AG04449 (cell line): ENCODE measurements at places on chromosomes 5 and 9.
A peak's percentile ranks its signal among the peaks of the same experiment; 100 is the strongest.

DNA sequence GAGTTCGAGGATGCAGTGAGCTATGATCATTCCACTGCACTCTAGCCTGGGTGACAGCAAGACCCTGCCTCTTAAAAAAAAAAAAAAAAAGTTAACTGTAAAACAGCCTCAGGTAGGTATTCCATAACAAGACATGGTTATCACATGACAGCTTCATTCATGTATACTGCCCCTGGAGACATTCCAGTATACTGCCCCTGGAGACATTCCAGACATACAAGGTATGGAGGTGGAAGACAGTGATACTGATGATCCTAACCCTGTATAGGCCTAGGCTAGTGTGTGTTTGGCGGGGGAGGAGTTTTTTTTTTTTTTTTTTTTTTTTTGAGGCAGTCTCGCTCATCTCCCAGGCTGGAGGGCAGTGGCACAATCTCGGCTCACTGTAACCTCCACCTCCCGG, 105.5 kb downstream of the RICTOR start:
- DNase-seq = no peak

DNA sequence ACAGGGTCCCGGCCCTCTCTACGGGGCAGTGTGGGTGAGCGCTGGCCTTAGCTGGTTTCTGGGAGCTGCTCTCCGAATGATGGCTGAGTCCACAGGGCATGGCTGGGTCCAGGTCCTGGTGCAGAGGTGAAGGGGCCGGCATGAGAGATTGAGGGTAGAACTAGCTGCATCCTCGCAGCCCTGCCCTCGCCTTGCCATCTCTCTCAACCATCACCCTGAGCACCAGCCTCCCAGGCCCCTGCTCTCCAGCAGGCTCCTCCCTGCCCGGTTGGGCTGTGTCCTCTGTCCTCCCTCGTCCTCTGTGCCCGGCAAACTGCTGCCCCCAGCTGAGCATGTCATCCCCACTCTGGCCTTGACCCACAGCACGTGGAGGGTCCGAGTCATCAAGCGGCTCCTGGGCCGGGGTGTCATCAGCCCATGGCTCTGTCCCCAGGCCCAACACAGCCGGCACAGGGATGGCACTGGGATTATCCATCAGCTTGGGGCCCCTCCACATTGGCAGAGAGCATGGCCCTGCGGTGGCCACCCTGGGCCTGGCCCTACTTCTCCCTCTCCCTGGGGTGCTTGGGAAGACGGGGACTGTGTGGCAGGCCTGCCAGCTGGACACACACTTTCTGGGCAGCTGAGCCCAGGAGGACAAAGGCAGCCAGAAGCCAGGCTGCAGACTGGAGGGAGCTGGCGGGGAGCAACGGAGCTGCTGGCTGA, 8.4 kb downstream of the FLT4 start:
- no peak for DNase-seq

DNA sequence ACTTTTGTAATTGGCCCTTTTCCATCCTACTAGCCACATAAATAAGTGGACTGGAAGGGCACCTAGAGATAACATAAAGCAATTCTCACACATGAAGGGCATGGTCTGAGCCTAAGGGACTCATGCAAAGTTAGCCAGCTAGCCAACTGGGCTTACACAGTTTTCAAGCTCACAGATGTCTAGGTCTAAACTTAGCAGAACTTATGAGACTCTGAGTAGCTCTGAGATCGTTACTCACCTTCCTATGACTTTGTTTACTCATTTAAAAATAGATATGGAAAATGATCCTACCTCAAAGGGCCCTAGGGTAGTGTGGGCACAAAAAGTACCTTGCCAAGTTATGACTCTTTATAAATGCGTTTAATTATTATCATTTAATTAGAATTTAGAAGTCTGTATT, 410.4 kb upstream of the MPDZ start:
- DNase-seq = no peak

GRCh38 chr5:82364497-82364896, 86.3 kb upstream of the RPS23 start:
- DNase-seq = peak; percentile 34

- DNase-seq = no peak
Measured at GRCh38 chr5:35246900-35247647, 16.8 kb upstream of the PRLR start.

- DNase-seq = no peak
Measured at GRCh38 chr5:162638849-162639248, 571.3 kb downstream of the GABRG2 start.

DNA sequence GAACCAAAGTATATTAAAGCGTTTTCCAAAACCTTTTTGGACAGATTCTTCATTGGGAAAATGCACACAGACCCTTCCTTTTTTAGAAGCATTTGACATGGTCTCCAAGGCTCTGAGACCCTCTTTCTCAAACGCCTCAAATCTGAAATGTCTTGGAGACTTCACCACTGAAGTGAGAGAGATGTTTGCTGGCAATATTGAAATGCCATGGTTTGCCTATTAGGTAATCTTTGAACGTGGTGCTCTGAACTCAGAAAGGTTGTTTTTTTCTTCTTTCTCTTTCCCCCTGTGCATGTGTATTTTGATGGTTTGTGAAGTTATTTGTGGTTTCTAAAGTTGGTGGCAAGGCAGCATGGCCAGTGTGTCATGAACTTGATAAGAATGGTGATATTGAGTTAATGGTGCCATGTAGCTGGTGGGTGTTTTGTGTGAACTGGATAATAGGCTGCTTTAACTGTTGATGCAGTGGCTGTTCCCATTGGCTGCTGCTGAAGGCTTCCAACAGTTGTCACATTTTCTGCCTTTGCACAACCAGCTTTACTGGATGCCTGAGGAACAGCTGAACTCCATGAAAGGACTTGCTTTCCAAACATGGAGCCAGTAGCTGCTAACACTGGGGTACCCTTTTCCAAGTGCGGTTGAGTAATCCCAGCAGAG, 1.7 kb downstream of the PALM2AKAP2 start:
- no peak for DNase-seq

GRCh38 chr5:107661038-107661649, 9.6 kb downstream of the EFNA5 start:
- DNase-seq = no peak

DNA sequence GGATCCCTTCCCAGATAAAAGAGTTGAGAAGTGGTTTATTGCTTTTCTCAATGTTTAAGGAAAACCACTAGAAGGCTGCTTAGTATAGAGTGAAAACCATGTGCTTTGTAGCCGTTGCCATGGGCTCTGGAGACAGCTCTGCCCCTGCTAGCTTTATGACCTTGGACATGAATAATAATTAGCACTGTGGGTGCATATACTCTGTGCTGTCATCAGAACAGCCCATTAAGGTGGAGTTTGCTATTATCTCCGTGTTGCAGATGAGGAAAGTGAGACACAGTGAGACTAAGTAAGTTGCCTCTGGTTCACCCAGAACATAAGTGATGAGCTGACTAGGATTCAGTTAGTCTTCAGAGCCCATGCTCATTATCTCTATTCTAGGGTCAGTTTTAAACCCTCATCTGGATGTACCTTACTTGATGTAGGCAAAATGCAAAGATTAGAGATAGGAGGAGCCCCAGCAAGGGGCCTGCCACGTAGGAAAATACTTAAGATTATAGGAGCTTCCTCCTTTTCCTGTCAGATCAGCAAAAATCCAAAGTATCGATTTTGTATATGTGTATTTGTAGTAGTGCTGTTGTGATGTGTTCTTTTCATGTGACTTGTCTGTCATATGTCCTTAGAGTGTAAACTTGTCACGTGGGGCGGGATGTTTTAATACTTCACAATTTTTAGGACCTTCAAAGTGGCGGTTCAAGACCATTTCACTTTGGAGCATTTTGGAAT, 102.5 kb downstream of the TLE4 start:
- DNase-seq = no peak

DNA sequence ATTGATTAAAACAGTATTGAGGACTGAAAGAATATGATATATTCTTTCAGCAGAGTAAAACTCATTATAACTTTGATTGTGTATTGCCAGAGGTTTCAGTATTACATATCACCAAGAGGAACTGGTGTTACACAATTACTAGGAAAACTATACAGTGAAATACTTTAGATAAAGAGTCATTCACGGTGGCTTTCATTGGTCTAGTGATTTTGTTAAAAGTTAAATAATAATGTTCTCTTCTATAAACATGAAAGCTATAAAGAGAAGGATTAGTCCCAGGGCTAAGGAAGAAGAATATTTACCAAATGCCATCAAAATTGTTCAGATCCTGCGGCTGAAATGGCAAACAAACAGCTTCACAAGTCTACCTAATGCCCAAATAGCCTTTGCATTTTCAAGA, 306.2 kb downstream of the SEMA5A start:
- no peak for DNase-seq

- DNase-seq = no peak
Measured at GRCh38 chr5:124581738-124582560, 164.5 kb downstream of the ZNF608 start.

DNA sequence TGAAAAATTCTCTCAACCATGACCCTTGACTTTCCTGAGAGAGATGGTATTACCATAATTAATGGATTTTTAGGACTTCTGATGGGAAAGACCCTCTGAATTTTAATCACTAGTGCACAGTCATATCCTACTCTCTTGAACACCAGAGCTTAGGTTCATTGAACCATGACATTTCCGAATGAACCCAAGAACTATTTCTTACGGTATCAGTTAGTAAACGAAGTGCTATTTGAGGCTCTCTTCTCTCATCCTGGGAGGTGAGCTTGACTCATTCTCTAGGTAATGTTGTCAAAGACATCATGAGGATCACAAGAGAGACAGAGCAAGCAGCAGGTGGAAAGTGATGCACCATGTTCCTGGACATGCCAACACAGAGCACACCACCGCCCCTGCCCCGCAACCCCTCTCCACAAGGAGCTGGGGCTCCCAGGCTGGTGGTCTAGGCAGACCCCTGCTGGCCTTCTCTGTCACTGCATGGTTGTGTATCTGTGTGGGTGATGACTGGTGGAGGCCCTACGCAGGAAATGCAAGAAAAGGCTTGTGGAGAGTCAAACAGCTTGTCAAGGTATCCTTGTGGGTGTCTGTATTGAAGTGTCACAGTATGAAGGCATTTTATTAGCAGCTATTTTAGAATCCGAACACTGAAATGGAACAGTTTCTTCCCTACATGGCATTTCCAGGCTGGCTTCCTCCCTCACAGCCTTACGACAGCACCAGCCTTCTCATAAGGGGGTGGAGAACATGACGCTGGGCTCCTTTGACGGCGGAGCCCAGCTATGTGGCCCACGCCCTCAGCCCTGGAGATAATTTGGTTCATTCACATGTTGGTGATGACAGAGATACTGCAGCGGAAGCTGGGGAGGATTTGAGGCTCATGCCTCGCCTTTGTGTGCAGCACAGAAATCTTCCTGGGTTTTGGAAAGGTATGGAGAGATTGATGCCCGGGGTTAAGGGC, 297.6 kb downstream of the NTRK2 start:
- DNase-seq = no peak

DNA sequence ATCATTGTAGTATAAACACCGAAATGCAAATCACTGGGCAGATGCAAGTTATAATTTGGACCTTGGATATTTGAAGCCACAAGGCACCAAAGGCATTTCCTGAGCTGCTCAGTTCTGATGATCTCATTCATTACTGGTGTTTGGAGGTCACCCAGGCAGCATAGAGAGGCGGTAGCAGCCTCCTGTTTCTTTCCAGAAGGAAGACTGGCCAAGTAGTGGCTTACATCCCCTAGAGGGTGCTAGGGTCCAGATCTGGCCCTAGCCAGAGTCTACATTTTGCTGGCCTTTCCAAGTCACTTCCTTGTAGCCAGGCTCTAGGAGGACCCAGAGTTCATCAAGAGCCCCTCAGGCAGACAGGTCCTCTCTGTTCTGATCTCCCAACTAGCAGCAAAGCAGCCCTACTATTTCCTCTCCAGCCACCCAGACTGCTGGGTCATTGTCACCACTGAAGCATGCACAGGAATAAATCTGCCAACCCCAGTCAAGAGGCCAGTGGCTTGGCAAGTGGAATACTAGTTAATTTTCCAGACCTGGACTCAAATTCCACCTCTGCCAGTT, 33.4 kb upstream of the TTC1 start:
- peak; percentile 88 for DNase-seq

- DNase-seq = no peak
Measured at GRCh38 chr9:120937127-120937526, 10.5 kb upstream of the TRAF1 start.

- no peak for DNase-seq
Measured at GRCh38 chr9:34633851-34634550, 3.6 kb downstream of the SIGMAR1 start.

DNA sequence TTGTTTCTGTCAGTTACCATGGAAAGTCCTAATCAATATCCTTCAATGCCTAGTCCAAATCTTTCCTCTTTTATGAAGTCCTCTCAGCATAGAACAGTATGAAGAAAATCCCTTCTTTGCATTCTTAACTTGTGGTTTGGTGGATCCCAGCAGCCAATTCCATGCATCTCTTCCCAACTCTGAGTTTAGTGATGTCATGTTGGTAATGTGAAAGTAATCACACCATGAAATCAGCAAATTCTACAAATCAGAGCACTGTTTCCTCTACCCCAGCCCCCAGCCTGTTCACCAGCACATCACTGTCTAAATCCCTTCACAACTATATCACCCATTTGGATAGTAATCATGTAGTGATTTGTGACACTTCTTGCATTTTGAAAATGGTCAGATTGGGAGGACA, 4.7 kb upstream of the C1QTNF2 start:
- peak; percentile 28 for DNase-seq

DNA sequence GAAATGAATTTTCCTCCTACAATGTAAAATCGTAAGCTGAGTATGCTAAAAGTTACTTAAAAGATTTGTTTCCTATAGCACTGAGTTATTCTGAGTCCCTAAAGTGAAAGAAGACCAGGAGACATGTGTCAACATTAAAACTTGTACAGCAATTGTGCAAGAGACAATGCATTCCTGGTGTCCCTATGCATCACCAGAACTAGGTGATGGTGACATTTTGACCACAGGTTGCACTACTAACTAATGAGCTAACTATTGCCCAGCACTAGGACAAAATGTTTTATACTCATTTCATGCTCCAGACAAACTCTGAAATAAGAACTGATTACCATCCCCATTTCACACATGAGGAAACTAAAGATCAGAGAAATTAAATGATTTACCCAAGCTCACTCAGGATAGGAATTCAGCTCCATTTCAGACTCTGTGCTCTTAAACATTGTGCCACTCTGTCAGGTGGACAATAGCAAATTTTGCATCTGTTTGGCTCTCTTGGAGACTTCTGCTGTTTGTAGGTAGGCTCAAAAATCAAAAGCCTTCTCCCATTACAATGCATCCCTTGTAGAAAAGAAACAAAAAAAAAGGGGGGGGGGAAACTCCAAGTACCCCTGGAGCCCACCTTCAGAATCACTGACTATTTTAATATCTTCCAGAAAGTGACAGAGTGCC, 269.2 kb downstream of the ACTL7B start:
- no peak for DNase-seq
